ENCODE measurements at places on chromosomes 12 and 14.

DNA sequence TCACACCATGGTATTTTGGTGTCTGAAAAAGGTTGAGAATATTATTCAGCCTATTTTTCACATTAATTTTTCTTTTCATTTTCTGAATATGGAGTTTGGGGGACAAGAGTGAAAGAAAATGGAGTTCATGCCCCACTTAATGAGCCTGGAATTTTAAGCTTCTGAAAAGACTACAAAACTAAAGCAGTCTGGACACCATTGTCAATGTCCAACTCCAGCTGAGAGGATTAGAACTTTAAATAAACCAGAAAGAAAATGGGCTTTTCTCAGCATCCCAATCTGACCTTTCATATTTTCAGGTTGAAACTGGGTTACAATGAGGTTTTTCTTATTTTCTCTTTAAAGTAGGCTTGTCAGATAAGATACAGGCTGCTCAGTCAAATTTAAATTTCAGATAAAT, 207.7 kb downstream of the SLC6A15 start:
- no peak for DNase-seq

- no peak for DNase-seq
Observed at GRCh38 chr14:102734436-102734835, 42.8 kb upstream of the TRAF3 start.

DNA sequence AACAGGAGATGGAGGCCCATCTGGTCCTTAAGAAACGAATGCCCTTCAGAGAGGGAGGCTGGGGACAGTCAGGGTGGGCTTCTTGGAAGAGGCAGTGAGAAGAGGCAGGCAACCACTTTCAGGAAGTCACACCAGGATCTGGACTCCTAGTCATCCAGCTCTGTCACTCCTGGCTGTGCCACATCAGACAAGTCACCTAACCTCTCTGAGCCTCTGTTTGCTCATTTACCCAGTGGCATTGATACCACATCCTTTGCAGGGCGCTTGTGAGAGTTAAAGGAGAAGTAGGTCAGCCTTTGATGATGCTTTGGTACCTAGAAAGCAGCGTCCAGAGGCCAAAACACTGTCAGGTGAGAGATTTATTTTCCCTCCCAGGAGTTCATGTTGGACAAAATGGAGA, 11.1 kb downstream of the CCDC197 start:
- DNase-seq, result no peak

- DNase-seq, result no peak
Observed at GRCh38 chr14:100346306-100347091, 23.4 kb downstream of the SLC25A47 start.

GRCh38 chr14:24417832-24418491, 11.5 kb downstream of the CBLN3 start:
- DNase-seq, result no peak

DNA sequence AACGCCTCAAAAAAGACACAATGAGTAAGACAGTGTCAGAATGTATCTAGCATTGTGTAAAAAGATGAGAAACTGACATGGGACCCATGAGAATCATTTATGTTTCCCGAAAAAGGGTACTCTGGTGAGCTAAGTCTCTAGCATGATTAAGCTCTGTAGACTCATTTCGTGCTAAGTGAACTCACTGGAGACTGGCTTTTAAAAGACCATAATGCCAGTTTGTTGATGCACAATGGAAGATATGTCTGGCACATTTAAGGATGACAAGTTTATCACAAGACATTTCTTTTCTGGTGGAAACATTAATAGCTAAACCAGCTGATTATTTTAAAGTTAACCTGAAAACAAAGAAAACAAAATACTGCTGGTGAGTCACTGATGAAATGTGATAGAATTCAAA, 233.5 kb downstream of the SLC2A13 start:
- DNase-seq, result no peak

DNA sequence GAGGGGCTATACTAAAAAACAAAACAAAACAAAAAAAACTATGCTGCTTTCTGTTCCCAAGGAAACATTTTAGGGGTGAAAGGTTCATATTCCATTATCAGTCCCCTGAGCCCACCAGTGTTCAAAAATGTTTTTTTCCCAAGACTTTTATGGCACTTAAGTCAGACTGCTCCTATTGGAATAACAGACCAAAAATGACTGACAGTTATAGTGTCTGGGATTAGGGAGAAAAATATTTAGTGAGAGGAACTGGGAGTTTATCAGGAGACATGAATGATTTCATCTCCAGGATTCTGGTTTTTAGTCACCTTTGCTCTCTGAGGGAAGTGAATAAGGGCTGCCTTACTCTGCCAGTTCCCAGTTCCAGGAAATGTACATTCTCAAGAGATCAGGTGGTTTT, 68.0 kb downstream of the PDE3A start:
- DNase-seq, result no peak

DNA sequence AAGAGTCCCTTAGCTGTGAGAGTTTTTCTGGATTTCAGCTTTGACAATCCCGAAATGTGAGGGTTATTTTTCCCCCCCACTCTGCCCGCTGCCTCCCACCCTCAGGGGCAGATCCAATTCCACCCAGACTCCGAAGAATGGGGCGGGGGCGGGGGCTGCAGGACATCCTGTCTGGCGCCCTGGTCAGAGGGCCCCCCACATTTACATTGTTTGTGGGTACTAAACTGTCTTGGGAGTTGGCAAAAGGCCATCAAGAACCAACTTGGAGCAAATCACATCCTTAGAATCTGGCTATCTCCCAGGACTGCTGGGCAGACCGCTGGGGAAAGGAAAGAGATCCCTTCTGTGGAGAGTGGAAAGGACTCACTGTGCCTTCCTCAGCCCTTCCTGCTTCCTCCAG, 2.4 kb downstream of the EMP1 start:
- no peak for DNase-seq

DNA sequence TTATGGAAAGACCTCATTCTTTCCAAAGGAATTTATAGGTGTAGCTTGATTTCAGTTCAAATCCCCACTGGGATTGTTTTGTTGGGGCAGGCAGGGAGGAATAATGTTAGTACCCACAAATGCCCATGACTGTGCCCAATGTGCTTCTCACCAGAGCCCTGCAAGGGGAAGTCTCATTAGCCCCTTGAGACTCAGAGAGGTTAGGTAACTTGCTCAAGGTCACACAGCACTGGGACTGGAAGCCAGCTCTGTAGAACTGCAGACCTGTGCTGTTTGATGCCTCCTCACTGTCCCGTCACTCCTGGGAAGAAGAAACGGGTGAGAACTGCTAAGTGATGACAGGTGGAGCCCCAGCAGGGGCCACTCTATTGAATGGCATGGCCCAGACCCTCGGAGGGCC, 8.9 kb downstream of the ANKRD9 start:
- no peak for DNase-seq

DNA sequence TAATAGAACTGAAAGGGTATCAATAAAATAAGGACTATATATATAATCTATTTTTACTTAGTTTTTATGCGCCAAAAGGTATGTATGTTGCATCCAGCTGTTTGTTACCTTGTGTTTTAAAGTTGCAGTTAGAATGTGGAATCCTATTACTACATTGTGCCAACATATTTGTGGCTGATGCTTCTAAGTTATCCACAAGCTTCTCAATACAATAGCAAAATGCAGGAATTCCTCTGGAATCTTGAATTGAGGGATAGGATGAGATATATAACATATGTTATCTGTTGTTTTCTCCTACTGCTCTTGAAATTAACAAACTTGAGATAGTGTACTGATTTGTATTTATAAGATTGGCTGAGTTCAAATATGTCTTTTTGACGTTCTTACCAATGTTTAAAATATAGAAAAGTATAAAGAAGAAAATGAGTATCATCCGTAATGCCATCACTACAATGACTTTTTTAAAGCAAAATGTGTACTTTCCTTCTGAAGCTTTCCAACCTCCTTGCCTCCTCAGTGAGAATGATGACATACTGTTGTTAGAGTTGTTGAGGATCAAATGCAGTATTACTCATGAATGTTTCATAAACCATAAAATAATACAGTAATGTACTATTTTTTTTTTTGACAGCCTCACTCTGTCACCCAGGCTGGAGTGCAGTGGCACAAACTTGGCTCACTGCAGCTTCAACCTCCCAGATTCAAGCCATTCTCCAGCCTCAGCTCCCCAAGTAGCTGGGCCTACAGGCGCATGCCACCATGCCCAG, 6.6 kb downstream of the RAP1B start:
- no peak for DNase-seq

- no peak for DNase-seq
Observed at GRCh38 chr14:51933191-51933590, 56.2 kb upstream of the RTRAF start.

GRCh38 chr14:89833120-89833532, 121.4 kb downstream of the EFCAB11 start:
- no peak for DNase-seq

DNA sequence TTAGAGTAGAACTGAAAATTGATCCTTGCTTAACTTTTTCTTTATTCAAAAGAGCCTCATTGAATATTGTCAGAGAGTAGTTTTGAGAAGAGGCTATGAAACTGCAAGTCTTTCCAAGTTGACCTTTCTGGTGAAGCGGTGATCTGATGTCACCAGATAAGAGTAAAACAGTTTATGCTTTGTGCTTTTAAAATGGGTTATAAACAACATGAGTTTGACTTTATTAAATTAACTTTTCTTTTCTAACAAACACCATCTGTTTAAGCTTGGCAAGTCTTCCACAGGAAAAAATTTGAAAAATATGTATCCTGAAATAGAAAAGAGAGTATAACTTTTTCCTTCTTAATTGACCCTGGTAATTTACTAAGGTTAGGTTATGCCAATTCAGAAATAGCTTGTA, 408.7 kb upstream of the NOVA1 start:
- no peak for DNase-seq

GRCh38 chr12:39685854-39686657, 66.5 kb upstream of the ABCD2 start:
- DNase-seq, result no peak

DNA sequence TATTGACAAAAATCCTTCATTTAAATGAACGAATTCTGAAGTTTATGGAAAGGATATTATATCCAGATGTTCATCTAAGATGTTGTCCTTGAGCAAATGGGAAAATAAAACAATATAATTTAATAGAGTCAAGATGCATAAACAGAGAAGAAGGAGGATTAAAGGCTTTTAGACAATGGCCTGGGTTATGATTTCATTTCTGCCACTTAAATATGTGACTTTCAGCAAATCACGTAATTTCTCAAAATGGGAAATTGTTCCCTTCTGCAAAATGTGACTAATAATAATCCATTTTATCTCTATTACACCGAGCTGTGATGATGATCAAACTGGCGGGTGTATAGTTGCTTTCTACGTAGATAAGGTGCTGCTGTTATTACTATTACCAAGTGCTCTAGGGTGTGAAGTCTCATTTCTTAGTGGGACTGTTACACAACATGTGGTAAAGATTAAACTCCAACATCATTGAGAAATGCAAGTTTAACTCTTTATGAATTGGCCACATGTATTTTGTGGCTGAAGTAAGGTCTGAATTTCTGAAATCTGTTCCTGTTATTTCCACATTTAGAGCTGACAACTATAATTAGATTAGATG, 157.0 kb downstream of the MYRFL start:
- DNase-seq, result no peak

- peak; percentile 60 for DNase-seq
Observed at GRCh38 chr12:118120579-118121363, 15.2 kb upstream of the PEBP1 start.

- DNase-seq, result peak; percentile 11
Observed at GRCh38 chr14:46490238-46490685, 161.3 kb downstream of the RPL10L start.

- no peak for DNase-seq
Observed at GRCh38 chr12:104598342-104599271, 141.9 kb downstream of the CHST11 start.

GRCh38 chr12:75155962-75156361, 53.7 kb downstream of the KCNC2 start:
- DNase-seq, result no peak

DNA sequence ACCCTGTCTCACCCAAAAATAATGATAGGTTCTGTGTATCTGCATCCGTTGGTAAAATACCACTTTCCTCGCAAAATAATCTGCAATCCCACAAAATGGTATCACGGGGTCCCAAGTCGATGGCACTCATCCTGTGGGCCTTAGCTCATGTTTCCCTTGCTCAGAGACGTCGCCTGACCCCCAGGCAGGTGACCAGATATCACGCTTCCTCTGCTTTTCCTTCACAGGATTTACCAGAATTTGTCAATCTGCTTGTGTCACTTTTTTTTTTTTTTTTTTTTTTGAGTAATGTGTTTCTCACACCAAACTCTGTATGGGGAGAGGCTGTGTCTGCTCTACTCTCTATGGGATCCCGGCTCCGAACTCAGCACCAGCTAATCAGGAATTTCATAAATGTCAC, 162.7 kb downstream of the PRKCH start:
- no peak for DNase-seq

DNA sequence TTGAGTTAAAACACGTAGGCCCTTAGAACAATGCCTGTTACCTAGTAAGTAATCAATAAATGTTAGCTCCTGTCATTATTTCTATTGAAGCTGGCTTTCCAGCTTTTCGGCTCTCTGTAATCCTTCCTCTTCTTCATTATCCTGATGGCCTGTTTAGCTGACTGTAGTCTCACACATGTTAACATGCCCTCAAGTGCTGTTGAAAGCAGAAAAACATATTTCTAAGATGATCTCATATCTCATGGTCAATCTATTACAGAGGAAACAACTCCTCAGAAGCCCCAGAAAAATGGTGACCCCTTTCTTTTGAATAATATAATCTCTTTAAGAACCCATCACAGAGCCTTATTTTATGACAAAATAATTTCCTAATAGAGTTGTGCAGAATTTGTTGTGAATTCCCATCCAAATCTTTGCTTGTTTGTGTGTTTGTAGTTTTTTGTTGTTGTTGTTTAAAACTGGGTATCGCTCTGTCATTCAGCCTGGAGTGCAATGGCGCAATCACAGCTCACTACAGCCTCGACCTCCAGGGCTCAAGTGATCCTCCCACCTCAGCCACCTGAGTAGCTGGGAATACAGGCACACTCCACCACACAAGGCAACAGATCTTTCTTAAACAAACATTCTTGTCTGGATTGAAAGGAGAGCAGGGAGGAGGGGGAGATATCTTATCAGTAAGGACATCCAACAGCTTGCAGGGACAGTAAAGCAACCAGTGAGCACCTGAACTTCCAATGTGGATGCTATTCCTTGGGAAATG, 242.5 kb upstream of the CAND1 start:
- no peak for DNase-seq

- DNase-seq, result no peak
Observed at GRCh38 chr12:29241821-29242591, 92.9 kb downstream of the FAR2 start.

DNA sequence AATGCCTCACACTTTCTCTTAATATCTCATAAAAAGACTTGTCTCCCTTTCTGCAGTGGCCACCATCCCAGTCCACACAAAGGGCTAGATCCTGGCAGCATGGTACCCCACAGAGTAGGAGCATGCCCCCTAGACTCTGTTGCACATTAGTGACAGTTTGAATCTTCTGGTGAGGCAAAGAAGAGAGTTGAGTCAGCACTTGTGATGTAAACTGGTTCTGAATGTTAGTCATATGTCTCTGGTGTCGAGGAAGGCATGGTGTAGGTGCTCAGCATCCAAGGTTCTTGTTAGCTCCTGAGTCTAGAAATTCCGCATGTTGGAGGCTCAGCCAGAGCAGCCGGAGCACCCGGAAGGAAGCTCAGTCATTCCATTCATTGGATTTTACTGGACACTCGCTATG, 9.8 kb downstream of the TTC9 start:
- DNase-seq, result no peak
